Stimulated activated CD8-positive, alpha-beta memory T cell treated with anti-CD3 and anti-CD28 coated beads, Interleukin-7, amount 100 ng/mL, for 1 hour (primary cell): ENCODE measurements at places on chromosomes 12 and 14.

DNA sequence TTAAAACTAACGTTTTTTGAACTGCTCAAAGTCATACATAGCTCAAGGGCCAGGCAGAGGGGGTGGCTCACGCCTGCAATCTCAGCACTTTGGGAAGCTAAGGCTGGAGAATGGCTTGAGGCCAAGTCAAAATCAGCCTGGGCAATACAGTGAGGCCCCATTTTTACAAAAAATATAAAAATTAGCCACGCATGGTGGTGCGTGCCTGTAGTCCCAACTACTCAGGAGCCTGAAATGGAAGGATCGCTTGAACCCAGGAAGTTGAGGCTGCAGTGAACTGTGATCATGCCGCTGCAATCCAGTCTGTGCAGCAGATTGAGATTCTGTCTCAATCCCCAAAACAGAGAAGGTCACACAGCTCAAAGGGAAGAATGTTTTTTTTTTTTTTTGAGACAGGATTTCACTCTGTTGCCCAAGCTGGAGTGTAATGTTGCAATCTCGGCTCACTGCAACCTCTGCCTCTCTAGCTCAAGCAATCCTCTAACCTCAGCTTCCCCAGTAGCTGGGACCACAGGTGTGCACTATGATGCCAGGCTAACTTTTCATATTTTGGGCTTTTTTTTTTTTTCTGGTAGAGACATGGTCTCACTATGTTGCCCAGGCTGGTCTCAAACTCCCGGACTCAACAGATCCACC, 2.9 kb downstream of the RBM23 start:
- DNase-seq = no peak

DNA sequence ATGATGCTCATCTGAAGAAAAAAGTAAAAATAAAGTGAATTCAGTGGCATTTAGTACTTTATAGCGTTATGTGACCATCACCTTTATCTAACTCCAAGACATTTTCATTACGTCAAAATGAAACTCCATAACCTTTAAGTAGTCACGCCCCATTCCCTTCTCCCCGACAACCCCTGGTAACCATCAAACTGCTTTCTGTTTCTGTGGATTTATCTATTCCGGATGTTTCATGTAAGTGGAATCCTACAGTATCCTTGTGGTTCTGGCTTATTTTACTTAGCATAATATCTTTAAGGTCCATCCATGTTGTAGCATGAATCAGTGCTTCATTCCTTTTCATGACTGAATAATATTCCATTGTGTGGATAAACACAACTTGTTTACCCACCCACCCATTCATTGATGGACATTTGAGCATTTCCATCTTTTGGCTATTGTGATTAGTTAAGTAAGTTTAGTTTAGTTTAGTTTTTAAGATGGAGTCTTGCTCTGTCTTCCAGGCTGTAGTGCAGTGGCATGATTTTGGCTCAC, 18.5 kb upstream of the MAP1LC3B2 start:
- no peak for DNase-seq

DNA sequence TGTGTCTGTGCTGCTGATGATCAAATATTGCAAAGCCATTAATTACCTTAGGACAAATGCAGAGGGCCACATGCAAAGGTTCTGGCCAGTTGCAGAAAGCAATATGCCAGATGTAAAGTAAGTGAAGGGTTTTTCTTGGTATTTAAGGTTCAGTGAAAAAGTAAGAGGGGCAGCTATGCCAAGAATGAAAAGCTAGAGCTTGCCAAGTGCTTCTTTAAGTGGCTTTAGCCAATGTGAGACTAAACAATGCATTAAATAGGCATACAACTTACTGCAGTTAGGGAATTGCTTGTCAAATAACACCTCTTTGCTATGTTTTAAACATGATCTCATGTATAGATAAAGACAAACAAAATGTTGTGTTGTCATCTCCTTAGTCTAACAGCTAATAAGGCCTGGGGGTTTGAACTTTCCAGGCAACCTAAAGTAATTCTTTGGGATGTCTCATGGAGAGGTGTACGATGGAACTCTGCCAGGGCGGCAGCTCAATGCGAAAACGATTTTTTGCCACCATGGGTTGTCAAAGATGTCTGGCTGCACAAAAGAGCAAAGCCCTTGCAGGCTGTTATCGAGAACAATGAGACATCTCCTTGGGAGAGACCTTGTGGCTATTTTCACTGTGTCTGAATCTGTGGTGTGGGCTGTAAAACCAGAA, 12.0 kb downstream of the IGF1 start:
- no peak for DNase-seq

GRCh38 chr12:26122681-26123481, 2.0 kb downstream of the BHLHE41 start:
- no peak for DNase-seq

GRCh38 chr14:39614297-39614923, 182.2 kb upstream of the FBXO33 start:
- DNase-seq = no peak

DNA sequence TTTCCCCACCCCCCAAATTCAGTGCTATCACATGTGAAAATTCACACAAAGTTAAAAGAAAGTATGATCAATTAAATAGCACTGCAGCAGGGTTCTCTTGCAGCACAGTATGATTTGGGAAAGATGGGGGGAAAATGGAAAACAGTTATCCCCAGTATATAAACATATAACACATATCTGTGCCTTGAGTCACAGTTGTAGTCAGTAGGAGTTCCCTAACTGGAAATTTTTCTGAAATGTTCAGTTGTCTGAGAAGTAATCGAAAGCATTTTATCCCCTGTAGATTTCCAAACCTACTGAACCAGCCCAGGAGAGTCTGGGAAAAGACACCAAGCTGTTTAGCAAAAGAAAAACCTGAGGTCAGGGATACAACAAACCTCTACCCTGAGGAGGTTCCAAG, 47.0 kb downstream of the C12orf50 start:
- DNase-seq = no peak

DNA sequence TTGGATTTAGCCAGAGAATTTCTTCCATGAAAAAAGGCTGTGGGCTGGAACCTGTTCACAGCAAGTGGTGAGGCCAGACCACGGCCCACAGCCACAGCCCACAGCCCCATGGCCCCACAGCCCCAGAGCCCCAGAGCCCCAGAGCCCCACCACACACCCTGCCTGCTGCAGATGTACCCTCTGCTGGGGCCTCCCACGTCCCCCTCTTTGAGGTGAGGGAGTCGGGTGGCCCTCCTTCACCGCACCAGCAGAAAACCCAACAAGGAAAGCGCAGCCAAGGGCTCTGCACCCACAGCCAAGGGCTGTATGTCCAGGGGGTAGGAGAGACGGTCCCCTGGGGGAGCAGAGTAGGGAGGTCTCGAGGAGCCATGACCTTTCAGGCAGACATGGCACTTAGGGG, 327.5 kb upstream of the DIO3 start:
- no peak for DNase-seq

- DNase-seq = no peak
These were observed at the start of gene ATL1 for GRCh38 chr14:50559990-50560930. Gene ATL1 (plus strand): TSS chr14:50560145. CDS start chr14:50560266, 121 bp downstream.
